ENCODE measurements at places on chromosomes 5 and 9.
A peak's percentile ranks its signal among the peaks of the same experiment; 100 is the strongest.

GRCh38 chr9:16342246-16343020 lies 528.0 kb downstream of the BNC2 start:
- DNase-seq, result no peak

GRCh38 chr9:83706676-83707517 lies 861 bp downstream of the UBQLN1 start:
- DNase-seq, result peak; percentile 51

DNA sequence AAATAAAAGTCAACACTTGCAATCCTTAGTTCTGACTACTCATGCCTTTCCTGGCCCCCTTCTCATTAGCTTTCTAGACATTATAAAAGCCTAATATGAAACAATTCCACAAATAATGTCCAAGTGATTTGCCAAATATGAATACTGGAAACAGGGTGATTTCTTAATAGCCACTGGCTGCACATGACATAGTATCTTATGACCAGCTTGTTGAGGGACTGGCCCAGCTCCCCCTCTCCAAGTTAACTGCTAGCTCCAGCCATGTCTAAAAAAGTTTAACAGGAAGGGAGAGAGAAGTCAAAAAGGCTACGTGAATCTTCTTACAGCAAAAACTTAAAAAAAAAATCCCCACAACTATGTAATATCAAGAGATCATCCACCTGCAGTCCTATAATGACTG lies 1.5 kb downstream of the CERT1 start:
- no peak for DNase-seq

- DNase-seq, result no peak
These were observed 65.6 kb downstream of the POU5F2 start for GRCh38 chr5:93675460-93676450.

DNA sequence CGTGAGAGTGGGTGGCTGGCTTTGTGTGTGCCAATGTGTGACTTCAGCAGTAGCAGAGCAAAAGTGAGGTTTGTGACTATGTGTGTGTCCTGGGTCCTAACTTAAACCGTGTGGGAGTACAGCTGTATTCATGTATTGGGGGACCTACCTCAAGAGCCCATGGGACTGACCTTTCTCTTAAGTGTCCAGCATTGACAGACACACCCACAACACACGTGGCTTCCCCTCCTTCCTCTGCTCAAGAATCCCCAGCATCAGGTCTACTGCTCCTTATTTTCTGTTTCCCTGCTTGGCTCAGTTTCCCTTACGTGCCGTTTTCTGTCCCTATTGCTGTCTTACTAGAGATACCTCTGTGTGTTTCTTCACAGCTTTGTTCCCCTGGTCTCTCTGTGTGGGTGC lies 616 bp downstream of the IL11RA start:
- DNase-seq, result no peak

GRCh38 chr9:89434636-89435035 lies 63.3 kb downstream of the SEMA4D start:
- no peak for DNase-seq

All from left renal cortex interstitium (tissue), 4 donors.